ENCODE measurements at places on chromosomes 11 and 22.
A peak's percentile ranks its signal among the peaks of the same experiment; 100 is the strongest.

- no peak for DNase-seq
Observed at GRCh38 chr11:69305885-69306540, 12.1 kb downstream of the MYEOV start.

DNA sequence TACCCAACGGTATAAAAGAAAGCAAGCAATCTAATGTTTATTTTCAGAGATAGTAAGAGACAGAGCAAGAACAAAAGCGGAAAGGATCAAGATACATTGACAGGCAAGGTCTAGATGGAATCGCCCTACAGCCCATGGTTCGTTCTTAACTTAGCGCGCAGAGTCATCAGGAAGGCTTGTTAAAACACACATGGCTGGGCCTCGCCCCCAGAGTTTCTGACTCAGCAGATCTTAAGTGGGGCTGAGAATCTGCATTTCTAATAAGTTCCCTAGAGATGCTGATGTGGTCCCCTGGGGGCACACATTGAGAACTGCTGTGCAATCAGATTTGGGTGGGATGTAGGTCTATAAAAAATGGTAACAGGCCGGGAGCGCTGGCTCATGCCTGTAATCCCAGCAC lies 35.8 kb upstream of the CHRM4 start:
- no peak for DNase-seq

GRCh38 chr22:49847751-49848689 lies 5.6 kb upstream of the ZBED4 start:
- peak; percentile 67 for DNase-seq

DNA sequence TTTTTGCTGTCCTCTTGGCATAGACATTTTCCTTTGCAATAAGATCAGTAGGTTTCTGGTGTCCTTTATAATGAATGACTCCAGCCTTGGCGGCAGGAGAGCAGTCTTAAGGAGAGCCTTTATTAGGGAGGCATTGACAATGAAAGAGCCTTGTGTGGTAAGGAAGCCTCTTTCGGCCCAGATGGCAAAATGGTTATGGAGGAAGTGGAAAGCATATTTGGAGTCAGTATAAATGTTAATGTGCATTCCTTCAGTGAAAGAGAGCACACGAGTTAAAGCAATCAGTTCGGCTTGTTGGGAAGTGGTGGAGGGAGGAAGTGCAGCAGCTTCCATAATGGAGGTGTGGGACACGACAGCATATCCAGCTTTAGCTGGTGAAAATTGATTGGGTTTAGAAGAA lies 18.1 kb upstream of the ANO1 start:
- no peak for DNase-seq

- DNase-seq: no peak
Observed at GRCh38 chr22:33588860-33589259, 331.4 kb downstream of the LARGE1 start.

GRCh38 chr11:56152333-56152732 lies 7.8 kb downstream of the OR8K5 start:
- DNase-seq: no peak

- DNase-seq: peak; percentile 79
Observed at GRCh38 chr22:40621309-40622151, 15.0 kb downstream of the MRTFA start.

DNA sequence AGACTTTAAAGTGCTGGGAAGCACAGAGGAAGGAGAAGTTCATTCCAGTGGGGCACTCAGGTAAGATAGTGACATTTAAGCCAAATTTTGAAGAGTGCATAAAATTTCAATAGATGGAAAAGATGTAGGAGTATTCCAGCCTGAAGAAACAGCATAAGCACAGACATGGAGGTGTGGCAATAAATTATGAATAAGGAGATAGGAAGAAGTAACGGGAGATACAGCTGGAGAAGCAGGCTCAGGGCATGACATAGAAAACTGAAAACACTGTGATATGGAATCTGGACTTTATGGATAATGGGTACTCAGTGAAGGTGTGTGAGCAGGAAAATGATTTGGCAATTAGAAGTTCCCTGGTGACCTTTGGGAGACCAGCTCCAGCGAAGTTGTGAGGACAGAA lies 33.3 kb downstream of the P4HA3 start:
- DNase-seq: no peak

GRCh38 chr11:130192845-130193267 lies 33.3 kb downstream of the ST14 start:
- DNase-seq: no peak

GRCh38 chr11:112613051-112613972 lies 347.9 kb upstream of the NCAM1 start:
- no peak for DNase-seq

- DNase-seq: no peak
Observed at GRCh38 chr11:116404462-116404798, 368.4 kb downstream of the BUD13 start.

DNA sequence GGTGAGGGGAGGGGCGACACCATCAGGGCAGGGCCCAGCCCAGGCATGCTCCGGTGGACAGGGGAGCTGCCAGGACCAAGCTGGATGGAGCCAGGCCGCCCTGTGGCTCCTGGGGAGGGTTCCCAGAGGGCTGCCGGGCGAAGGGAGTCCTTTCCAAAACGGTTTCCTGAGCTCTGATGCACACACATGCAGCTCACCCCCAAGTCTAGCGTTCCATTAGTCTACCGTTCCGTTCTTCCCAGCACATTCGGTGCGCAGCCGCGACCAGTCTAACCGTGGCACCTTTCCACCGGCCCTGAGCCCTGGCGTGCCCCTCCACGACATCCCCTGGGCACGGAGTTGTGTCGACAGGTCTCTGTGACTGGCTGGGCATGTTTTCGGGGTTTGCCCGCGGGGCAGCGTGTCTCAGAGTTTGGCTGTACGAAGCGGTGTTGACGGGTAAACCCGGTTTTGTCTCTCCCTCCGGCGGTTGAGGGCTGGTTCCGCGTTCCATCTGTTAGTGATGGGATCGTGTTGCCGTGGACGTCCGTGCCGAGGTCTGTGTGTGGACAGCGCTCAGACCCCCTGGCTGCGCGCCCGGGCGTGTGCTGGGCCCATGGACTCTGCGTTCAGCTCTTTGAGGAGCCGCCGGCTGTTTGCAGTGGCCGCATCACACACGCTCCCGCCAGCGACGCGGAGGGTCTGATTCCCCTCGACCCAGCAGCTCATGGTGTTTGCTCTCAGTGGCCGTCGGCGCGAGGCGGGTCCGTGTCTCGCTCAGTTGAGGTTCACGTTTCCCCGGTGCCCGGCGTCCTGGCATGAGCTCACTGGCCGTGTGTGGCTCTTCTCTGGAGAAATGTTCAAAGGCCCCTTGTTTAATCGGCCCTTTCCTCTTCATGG lies 121.2 kb downstream of the IGLL1 start:
- no peak for DNase-seq

GRCh38 chr22:42977569-42977968 lies 37.4 kb downstream of the PACSIN2 start:
- DNase-seq: peak; percentile 81

- DNase-seq: no peak
Observed at GRCh38 chr11:114049050-114049449, 10.5 kb upstream of the ZBTB16 start.

DNA sequence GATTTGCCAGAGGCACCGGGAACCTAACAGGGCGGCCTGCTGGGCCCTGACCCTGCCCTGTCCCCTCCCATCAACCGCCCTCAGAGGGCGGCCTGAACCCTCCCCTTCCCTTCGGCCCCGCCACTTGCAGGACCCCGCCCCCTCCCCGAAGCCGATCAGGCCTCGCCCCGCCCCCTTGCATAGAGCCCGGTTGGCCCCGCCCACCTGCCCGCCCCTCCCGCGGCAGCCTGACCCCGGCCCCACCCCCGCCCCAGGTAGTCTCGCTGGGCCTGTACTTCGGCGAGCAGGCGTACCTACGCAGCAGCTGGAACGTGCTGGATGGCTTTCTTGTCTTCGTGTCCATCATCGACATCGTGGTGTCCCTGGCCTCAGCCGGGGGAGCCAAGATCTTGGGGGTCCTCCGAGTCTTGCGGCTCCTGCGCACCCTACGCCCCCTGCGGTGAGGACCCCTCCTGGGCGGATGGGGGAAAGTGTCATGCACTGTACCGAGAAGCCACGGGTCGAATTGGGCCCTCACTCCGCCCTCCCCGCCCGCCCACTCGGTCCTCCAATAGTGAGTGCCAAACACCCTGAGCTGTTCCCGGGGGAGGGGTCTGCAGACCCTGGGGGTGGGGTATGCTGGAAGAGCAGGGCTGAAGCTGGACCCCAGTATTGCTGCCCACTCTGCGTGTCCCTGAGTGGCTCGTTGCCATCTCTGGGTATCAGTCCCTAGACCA lies 94.1 kb downstream of the CACNA1I start:
- DNase-seq: no peak

- no peak for DNase-seq
Observed at GRCh38 chr22:30841273-30841672, 127.3 kb downstream of the MORC2 start.

- DNase-seq: no peak
Observed at GRCh38 chr22:22938672-22939587, 51.3 kb downstream of the IGLL5 start.

GRCh38 chr11:2273311-2273710 lies 2.9 kb upstream of the ASCL2 start:
- DNase-seq: no peak

GRCh38 chr22:47369020-47369419 lies 606.6 kb downstream of the TBC1D22A start:
- DNase-seq: no peak

GRCh38 chr11:2892967-2893528 lies 7.5 kb upstream of the CDKN1C start:
- DNase-seq: peak; percentile 36

- no peak for DNase-seq
Observed at GRCh38 chr11:78078218-78079167, 1.2 kb downstream of the NDUFC2 start.

DNA sequence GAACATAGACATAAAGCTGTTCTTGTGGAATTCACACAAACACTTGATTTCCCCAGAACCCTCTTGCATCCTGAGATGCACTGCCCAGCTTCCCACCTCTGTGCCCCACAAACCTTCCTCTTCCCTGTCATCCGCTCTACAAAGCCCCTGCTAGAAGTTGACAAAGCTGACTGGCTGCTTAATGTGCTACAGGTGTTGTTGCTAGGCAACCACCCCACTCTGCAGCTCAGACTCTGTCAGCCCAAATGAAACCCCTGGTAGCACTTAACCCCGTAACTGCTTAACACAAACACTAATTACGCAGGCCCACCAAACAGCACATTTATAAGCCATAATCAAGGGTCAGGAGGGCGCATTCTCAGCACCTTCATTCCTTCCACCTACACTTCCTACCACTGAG lies 172.0 kb upstream of the CADM1 start:
- DNase-seq: no peak

DNA sequence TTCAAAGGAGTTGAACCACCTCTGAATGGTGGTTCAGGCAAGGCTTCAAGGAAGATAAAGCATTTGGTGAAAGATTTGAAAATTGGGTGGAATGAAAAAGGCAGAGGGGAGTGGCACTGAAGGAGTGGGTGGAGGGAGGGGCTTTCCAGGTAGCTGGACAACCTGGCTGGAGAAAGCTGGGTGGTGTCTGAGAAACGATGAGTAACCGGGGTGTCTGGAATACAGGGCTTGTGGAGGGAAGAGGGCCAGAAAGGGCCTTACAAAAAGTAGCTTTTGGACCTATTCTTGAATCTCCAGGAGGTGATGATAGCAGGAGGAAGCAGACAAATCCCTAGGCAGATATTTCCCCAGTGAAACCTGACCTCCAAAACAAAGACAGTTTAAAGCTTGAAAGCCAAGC lies 99.3 kb downstream of the RASSF10 start:
- no peak for DNase-seq

- DNase-seq: peak; percentile 86
Observed at GRCh38 chr11:73147771-73148681, 5.9 kb upstream of the FCHSD2 start.

GRCh38 chr11:14687943-14688627 lies 44.5 kb downstream of the PDE3B start:
- DNase-seq: no peak

GRCh38 chr11:45323601-45324249 lies 37.6 kb upstream of the SYT13 start:
- DNase-seq: no peak

DNA sequence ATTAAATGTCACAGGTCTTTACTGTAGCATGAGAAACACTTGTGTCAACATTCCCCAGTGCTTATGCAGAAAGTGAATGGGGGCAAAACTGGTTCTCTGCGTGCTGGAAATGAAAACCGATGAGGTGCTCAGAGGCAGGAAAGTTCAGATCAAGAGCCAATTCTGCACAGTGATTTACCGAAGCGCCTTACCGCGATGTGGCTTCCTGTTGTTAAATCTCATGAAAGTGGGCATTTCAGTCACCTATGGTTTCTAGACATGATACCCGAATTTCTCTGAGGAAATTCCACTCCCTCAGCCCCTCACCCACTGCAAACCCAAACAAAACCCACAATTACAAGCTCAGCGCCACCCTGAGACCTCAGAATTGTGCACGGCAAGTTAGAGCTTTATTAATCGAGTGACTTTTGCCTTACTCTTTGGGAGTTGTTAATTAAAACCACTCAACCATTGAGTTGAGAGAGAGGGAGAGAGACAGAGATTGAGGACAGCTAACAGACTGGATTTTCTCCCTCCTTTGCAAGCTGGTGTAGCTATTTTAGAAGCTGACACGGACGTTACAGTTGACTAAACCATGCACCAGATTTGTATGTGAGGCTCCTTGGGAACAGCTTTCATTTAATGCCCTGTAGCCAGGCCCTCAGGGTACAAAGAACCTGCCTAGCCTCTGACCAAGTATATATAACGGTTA lies 196.4 kb downstream of the DBX1 start:
- DNase-seq: no peak

DNA sequence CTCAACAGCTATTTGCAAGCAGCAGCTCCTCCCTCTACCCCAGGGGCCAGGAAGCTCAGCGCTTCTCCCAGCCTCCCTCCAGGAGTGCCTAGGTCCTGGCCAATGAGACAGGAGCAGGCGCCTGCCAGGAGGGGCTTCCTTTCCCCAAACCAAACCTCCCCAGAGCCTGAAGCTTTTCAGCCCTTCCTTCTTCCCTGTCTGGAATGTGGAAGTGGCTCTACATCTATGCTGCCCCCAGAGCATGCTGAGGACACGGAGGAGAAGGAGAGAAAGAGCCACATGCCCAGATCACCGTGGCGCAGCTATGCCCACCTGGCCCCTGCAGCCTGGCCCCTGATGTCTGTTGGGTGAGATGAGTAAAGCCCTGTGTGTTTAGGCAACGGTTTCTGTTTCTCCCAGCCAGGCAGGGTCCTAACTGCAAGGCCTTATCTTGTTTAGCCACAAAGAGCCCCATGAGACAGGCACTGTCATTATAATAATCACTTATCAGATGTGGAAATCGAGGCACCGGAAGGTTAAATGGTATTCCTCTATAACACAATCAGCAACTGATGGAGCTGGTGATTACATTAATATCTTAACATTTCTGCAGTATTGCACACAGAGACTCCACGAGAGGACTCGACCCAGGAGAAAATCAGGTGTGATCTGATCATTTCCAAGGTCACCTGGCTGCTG lies 315.8 kb downstream of the CTTN start:
- no peak for DNase-seq

- no peak for DNase-seq
Observed at GRCh38 chr11:105573091-105573490, 36.8 kb upstream of the GRIA4 start.

DNA sequence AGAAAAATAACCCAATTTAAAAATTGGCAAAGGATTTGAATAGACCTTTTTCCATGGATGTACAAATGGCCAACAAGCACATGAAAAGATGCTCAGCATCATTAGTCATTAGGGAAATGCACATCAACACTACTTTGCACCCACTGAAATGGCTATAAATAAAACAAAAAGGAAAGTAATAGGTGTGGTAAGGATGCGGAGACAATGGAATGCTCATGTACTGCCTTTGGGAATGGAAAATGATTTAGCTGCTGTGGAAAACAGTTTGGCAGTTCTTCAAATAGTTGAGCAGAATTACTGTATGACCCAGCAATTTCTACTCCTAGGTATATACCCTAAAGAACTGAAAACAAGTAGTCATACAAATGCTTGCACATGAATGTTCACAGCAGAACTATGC lies 37.4 kb downstream of the LARGE2 start:
- DNase-seq: no peak

- DNase-seq: no peak
Observed at GRCh38 chr11:1870326-1870696, 17.4 kb downstream of the LSP1 start.
